Neural progenitor cell (in vitro differentiated cells): ENCODE measurements at places on chromosomes 7 and 10. TPM values are rescaled to one million over a fixed set of nuclear protein-coding genes. Genes with fewer than 3 reads are reported as not detected.

HNRNPA2B1 gene
- 552 and 601 TPM in 2 replicates for total RNA-seq

SMO gene
- 46.0 and 114 TPM in 2 replicates for total RNA-seq

LEP gene
- total RNA-seq: not detected in 2 replicates

NANOS1 gene
- 10.2 and 12.4 TPM in 2 replicates for total RNA-seq

HGF gene
- 0.09 and 0.22 TPM in 2 replicates for total RNA-seq

- DNase-seq: peak; percentile 49
Observed at GRCh38 chr7:29297194-29297890, 102.8 kb downstream of the CHN2 start.

GRCh38 chr7:12930534-12930933, 243.1 kb downstream of the ARL4A start:
- no peak for DNase-seq

DNA sequence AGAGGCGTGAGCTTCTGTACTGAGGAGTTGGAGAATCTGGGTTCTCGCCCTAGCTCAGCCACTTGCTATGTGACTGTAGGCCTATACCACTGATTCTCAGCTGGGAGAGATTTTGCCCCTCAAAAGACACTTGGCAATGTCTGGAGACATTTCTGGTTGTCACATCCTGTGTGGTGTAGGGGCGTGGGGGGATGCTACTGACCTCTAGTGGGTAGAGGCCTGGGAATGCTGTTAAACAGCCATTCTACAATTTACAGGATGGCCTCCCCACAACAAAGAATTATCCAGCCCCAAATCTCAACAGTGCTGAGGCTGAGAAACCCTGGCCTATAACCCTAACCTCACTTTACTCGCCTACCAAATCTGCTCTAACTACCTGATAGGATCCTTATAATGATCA, 58.8 kb upstream of the GAD2 start:
- peak; percentile 31 for DNase-seq

- DNase-seq: no peak
Observed at GRCh38 chr7:80264769-80265495, 130.3 kb downstream of the GNAI1 start.

DNA sequence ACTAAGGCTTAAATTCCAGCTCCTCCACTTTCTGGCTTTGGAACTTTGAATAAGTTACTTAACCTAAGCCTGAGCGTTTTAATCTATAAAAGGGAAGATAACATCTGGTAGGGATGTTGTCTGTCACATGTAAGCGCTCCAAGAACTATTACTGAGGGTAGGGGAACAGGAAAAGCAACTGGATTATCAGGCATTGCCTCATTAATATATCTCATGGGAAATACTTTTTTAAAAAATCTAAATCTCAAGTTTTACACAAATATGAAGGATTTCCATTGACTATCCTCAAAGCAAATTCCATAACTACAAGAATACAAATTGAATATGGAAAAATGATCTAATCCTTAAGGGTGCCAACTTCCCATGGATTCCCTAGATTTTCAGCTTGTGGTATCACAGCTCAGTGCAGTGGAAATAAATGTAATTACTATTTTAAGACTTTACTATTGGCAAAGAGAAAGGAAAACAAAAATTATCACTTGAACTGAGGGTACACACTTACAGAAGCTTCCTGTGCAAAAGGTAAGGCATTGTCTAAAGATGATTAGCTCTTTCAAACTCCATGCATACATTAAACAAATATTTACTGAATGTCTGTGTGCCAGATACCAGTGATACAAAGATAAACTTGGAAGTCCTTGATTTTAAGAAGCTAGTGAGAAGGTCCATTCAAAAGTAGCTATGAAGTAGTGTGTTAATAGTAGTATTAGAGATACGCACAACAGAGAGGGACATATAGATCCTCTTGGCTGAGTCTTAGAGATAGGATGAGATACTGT, 38.4 kb downstream of the NT5C2 start:
- DNase-seq: peak; percentile 21
